Dermis blood vessel endothelial cell (primary cell): ENCODE measurements at places on chromosomes 3 and 15. TPM values are rescaled to one million over a fixed set of nuclear protein-coding genes. Genes with fewer than 3 reads are reported as not detected.

The SLC9A9 gene
- 3.2 and 3.6 TPM in 2 replicates for total RNA-seq

The GOLGA8G gene
- total RNA-seq = not detected in 2 replicates

The SLC12A1 gene
- total RNA-seq = under 0.01 TPM in 2 replicates

The ZNF639 gene
- 57.4 and 61.9 TPM in 2 replicates for total RNA-seq

The ABI3BP gene
- total RNA-seq = 9.5 and 32.0 TPM in 2 replicates

The GOLGA8R gene
- 0.37 and 1.0 TPM in 2 replicates for total RNA-seq

- DNase-seq = no peak
Measured at GRCh38 chr15:81074773-81075172, 59.3 kb upstream of the CFAP161 start.

GRCh38 chr3:130626049-130626448 is 109.1 kb downstream of the COL6A6 start:
- no peak for DNase-seq

DNA sequence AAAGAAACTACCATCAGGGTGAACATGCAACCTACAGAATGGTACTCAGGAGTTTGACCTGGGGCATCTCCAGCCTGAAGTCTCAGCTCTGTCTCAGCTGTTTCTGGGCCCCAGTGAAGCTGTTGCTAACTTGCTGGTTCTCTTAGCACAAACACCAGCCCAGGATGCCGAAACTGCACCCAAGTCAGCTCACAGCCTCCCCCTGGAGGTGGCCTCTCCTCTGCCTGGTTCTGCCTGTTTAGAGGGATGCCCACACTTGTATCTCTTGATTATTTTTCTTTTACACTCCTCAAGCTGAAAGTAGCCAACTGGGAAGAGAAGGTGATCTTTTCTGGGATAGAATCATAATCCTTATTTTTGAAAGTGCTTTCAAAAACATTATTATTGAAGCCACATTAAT is 289.0 kb upstream of the RASGRP1 start:
- DNase-seq = peak; percentile 59

GRCh38 chr15:89400782-89401545 is 66.3 kb upstream of the POLG start:
- DNase-seq = no peak

DNA sequence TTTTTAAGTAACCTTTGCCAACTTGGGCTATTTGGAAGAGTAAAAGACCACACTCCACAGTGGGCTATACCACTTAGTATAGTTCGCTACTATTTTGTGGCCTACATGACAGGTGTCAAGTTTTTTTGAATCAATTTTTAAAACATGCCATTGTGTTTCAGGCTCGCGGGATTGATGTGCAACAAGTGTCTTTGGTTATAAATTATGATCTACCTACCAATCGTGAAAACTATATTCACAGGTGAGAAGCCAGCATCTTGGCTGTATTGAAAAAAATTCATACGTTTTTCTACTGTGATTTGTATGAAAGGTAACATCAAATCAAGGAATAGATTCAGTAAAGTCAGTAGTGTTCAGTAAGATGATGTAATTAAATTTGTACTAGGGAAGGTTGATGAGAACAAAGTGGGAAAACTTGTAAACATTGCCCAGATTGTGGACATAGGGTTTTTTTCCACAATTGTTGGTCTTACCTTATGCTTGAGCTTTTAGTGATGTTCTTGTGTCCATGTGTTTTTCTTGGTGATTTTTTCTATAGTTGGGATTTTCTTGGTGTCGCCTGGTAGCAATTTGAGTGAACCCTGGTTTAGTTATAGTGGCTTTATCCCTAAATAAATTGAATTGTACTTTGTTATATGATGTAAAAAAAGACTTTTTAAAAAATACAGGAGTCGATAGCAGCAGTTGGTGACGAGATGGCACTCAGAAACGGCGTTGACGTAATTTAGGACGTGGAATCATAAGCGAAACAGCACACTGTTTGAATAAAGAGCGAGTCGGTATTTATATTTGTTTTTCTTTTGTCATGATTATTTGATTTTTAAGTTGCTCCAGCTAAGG is 4.5 kb downstream of the EIF4A2 start:
- DNase-seq = no peak

DNA sequence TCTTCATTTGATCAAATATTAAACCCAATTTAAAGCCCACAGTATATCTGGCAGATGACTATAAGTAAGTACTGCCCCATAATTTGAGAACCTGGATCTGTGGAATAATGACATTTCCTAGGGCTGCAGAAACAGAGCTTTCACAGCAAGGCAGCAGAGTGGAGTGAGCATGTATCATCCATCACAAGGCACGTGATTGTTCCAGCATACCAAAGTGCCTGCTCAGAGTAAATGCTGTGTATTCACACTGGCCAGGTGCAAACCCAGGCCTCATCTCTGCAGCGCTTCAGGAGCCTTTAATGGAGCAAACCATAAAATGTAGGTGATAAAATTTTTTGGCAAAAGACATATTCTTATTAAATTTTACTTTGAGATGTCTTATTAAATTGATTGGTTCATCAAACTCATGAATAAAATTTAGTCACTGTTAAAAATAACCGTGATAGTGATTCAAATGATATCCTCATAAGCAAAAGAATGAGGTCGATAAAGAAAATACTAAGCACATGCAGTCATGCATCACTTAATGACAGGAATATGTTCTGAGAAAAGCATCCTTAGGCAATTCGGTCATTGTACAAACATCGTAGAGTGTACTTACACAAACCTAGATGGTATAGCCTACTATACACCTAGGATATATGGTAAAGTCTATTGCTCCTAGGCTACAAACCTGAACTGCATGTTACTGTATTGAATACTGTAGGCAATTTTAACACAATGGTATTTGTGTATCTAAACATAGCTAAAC is 99.3 kb upstream of the SLC24A5 start:
- no peak for DNase-seq

DNA sequence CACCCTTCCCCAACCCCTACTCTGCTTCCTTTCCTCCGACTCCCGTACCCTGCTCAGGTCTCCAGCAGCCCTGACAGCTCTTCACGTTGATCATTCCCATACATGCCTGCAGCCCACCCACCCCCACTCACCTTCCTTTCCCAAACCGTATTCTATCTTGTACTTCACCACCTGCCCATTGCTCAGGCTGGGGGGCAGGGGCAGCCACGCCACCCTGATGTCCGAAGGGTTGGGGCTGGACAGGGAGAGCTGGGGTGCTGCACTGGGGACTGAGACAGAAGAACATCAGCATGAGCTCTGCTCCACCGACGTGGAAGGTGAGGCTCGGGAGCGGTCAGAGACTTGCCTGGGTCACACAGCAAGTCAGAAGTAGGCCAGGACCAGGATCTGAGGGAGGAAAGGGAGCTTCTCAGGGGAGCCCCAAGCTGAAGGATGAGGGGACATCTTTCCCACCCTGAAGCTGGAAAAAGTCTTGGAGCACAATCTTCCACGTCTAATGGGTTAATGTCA is 16.5 kb upstream of the IGDCC3 start:
- no peak for DNase-seq

GRCh38 chr3:186938716-186939115 is 8.4 kb downstream of the ST6GAL1 start:
- DNase-seq = no peak

GRCh38 chr3:193229851-193230420 is 11.1 kb upstream of the PLAAT1 start:
- DNase-seq = peak; percentile 57

DNA sequence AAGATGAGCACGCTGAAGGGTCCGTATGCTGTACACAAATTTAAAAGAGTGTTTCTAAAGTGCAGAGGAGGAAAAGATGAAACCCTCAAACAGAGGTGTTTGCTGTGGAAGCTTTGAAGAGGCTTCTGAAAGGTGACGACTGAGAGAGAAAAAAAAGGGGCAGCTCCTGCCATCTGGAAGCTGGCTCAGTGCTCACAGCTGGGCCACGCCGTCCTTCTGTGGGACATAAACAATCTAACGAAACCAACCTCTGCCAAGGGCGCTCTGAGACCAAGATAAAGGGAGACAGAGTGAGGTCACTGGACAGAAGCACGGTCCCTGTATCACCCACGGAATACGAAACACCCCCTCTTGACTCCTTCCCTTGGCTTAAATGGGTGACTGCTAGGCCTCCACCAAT is 96.3 kb upstream of the SLC6A6 start:
- DNase-seq = no peak

DNA sequence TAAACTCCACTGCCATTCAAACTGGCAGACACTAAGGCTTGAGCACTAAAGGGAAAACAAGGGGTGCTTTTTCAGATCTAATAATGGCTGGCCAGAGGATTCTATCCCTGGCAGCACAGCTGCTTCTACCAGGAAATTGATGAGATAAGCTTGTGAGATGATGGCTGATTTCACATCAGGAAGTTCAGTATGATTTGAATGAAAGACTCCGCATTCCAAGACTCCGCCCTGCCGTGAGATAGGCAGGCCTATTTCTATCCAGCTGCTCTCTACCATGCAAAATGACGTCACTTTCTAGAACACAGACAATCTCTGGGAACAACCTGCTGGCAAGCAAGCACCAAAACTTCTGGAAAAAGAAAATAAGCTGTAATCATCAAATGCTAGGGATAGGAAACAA is 171.8 kb downstream of the WDR76 start:
- DNase-seq = peak; percentile 93

- no peak for DNase-seq
Measured at GRCh38 chr3:123099331-123100192, 32.7 kb downstream of the PDIA5 start.
